Vein endothelial cell (primary cell): ENCODE measurements at places on chromosomes 2 and 18. TPM values are rescaled to one million over a fixed set of nuclear protein-coding genes. Genes with fewer than 3 reads are reported as not detected.

The TEKT4 gene
- total RNA-seq = not detected in 2 replicates

The NEUROD1 gene
- total RNA-seq = not detected in 2 replicates

The FBXO15 gene
- total RNA-seq = under 0.01 TPM in 1 of 2 replicates, not detected in the other

The STK39 gene
- total RNA-seq = 6.5 and 8.8 TPM in 2 replicates

The C18orf54 gene
- total RNA-seq = 3.9 and 7.0 TPM in 2 replicates

The DAW1 gene
- 0.57 and 3.3 TPM in 2 replicates for total RNA-seq

The IWS1 gene
- 36.6 and 38.4 TPM in 2 replicates for total RNA-seq

The HOXD4 gene
- total RNA-seq = 7.8 and 9.4 TPM in 2 replicates

The PAX8 gene
- 0.48 and 1.3 TPM in 2 replicates for total RNA-seq

The SDC1 gene
- total RNA-seq = 3.9 and 5.9 TPM in 2 replicates

The MAP3K19 gene
- total RNA-seq = not detected in 2 replicates

The SPP2 gene
- not detected in 2 replicates for total RNA-seq

The C2orf81 gene
- total RNA-seq = 0.19 TPM in 1 of 2 replicates, not detected in the other

The SLC30A3 gene
- 3.2 and 11.8 TPM in 2 replicates for total RNA-seq

The LBX2 gene
- 2.9 and 3.8 TPM in 2 replicates for total RNA-seq

The ZNF407 gene
- total RNA-seq = 20.9 and 22.0 TPM in 2 replicates

The SCN3A gene
- total RNA-seq = not detected in 2 replicates

The NAT8 gene
- total RNA-seq = not detected in 2 replicates

The RFX8 gene
- total RNA-seq = 0.33 and 0.57 TPM in 2 replicates

The ANKRD30B gene
- total RNA-seq = not detected in 2 replicates

The POMC gene
- 0.29 and 0.98 TPM in 2 replicates for total RNA-seq

The ADRA2B gene
- under 0.01 TPM in 1 of 2 replicates, not detected in the other for total RNA-seq

The LRRC30 gene
- not detected in 2 replicates for total RNA-seq

The RAD51AP2 gene
- not detected in 2 replicates for total RNA-seq

The TSPYL6 gene
- 0.10 TPM in 1 of 2 replicates, not detected in the other for total RNA-seq

The FOXD4L1 gene
- total RNA-seq = under 0.01 TPM in 1 of 2 replicates, not detected in the other

The FN1 gene
- total RNA-seq = 1,141 and 2,305 TPM in 2 replicates

The POTEE gene
- total RNA-seq = 0.29 and 0.33 TPM in 2 replicates

The KCNF1 gene
- total RNA-seq = 1.3 and 2.3 TPM in 2 replicates

The FHOD3 gene
- under 0.01 and 0.33 TPM in 2 replicates for total RNA-seq

The SCYGR4 gene
- total RNA-seq = not detected in 2 replicates

The SNTG2 gene
- total RNA-seq = not detected in 2 replicates

The GALNT14 gene
- 0.57 TPM in 1 of 2 replicates, not detected in the other for total RNA-seq
